Hindlimb muscle (tissue), 1 donor: ENCODE measurements at places on chromosomes 5 and 9.

DNA sequence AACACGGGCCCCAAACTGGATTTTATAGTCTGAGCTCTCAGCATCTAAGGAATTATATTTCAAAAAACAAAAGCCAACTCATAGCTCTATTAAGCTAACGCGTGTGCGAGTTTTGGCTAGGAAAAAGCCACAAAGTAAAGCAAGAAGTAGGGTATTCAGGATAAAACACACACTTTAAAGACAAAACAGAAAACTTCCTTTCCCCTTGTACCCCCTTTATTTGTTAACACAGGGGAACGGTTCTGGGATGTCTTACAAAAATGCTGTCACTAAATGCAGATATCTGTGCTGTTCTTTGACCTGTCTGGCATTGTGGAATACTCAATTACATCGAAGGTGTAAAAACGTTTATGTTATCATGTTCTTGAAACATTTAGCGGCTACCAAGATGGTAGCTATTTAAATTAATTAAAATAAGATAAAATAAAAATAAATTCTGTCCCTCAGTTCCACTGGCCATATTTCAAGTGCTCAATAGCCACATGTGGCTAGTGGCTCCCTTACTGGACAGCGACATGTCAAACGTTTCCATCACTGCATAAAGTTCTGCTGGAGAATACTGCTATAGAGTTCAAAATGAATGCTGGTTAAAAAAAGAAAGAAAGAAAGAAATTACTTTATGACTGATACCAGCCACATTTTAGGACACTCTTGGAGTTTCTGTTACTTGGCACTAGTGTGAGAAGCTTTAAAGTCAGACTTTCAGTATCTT is 7.2 kb upstream of the MEF2C start:
- no peak for DNase-seq

GRCh38 chr5:10424124-10424731 is 17.5 kb upstream of the ROPN1L start:
- DNase-seq, result no peak

DNA sequence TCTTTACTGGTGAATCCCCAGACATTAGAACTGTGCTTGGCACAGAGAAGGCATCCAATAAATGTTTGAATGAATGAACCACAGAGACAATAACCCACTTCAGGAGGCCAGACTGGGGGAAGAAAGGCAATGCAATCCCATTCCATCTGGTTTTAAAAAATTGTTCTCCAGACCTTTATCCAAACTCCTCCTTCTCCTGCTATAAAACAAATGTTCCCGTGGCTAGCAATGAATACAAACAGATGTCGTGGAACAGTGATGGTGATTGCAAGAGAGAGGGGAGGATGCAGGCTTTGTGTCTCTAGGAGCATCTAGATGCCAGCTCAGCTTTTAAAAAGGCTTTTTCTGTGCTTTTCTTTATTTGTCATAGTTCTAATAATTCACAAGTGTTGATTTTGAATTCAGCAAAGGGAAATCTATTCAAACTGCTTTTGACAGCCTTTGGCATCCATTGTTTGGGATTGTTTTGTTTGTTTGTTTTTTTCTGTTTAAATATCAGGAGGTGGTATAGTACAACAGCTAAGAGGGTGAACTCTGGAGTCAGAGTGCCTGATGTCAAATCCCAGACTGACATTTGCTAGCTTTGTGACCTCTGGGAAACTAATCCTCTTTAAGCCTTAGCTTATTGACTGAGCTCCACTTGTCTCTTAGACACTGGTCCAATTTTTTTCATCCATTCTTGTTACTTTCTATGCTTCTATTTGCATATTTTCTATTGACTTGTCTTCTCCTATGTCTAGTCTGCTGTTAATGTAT is 59.1 kb downstream of the TNFSF15 start:
- DNase-seq, result peak; percentile 50

GRCh38 chr9:117815315-117815714 is 111.1 kb downstream of the TLR4 start:
- DNase-seq, result no peak

DNA sequence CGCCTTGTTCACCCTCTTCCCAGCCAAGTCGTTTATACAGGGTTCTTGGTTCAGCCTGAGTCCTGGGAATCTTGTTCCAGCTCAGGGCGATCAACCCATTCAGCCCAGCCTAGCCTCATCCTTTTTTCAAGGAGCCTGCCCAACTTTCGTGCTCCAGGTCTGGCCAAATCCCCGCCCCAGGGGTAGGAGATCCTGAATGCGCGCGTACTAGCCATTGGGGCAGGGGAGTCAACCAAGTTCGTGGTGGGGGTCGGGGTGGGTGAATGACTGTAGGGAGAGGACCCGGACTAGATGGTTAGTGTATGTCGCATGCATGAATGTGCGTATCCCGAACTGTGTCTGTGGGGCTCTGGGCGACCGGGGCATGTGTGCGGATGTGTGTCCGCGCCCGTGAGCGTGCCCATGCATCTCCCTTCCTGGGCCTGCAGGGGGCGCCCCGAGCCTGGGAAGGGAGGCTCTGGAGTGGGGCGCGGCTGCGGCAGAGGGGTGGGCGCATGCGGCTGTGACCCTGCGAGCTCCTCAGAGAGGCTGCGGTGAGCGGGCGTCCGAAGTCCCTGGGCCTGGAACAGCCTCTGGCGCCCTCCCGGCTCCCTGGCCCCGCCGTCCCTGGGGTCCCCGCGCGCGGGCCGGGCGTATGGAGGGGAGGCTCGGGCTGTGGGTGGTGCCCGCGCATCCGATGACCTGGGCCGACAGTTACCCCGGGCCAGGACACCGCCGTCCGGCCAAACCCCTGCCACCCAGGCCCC is 8.7 kb downstream of the CCL21 start:
- DNase-seq, result peak; percentile 61

DNA sequence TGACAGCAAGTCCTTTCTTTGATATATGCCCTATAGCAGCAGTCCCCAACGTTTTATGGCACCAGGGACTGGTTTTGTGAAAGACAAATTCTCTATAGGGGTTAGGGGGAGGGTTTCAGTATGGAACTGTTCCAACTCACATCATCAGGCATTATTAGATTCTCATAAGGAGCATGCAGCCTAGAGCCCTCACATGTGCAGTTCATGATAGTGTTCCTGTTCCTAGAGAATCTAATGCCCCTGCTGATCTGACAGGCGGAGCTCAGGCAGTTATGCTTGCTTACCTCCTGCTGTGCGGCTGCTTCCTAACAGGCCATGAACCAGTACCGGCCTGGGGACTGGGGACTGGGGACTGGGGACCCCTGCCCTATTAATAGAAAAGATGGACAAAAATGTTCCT is 2.7 kb upstream of the RAPGEF6 start:
- no peak for DNase-seq

- no peak for DNase-seq
These were observed 142.8 kb downstream of the NTRK2 start for GRCh38 chr9:84812355-84812754.
